Heart right ventricle (tissue), 16 donors: ENCODE measurements at places on chromosomes 7 and 10.

DNA sequence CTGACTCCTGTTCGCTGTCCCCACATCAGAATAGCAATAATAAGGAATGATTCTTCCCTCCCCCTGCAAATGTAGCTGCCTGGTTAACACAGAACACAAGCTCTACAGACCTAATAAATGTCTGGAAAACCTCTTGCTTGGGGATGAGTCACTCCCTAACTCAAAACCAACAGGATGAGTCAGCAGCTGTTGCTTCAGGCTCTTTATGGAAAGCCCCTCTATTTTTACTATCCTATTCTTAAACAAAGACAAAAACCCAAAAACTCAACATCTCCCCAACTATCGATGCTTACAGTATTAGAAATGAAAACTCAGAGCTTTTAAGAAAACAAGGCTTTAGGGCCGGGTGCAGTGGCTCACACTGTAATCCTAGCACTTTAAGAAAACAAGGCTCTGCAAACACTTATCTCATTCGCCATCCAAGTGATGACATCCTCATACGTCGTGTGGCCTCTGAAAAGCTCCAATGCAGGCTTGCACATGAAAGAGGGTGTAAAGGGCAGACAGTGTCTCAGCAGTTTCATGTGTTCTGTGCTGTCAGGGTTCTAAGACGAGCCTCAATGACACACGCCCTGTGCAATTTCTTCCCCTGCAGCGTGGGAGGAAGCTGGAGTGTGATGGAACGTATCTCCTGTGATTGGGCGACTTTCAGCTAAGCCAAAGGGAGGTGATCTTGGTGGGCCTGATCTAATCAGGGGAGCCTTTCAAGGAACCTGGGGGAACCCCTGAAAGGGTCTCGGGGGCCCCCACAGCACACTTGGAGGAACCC lies 70.1 kb downstream of the AMZ1 start:
- DNase-seq: peak; percentile 43

GRCh38 chr7:159237022-159237653 lies 92.5 kb upstream of the VIPR2 start:
- no peak for DNase-seq

- no peak for DNase-seq
Observed at GRCh38 chr10:117259279-117259678, 18.4 kb downstream of the SLC18A2 start.

DNA sequence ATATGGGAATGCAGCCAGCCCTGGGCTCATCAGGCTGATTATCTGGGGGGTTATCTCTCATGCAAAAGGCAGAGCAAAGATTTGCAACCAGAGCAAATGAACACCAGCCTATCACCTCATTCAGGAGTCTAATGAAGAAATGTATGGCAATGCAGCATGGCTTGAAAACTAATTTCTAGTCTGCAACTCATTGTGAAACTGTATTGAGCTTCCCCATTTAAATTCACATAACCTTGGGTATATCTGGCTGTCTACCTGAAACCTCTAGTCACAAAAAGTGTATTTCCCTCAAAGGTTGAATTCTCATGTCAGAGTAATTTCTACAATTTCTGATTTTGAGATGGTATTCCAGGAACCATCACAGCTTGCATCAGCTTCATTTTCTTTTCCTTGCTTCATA lies 240.0 kb downstream of the SDHAF3 start:
- no peak for DNase-seq
